GM23248 (cell line): ENCODE measurements at places on chromosomes 1 and 21.

- no peak overlapping the region for H3K27ac ChIP-seq
- H3K4me1 ChIP-seq: no peaks in the 10 kb centered on the region
- no peaks in the 10 kb centered on the region for H3K27me3 ChIP-seq
These were observed 92.1 kb upstream of the RGS18 start for GRCh38 chr1:192066202-192066601.

GRCh38 chr1:181391301-181391900, 91.9 kb upstream of the CACNA1E start:
- H3K4me1 ChIP-seq: no peaks in the 10 kb centered on the region
- H3K27me3 ChIP-seq: peaks cover 14% of the 10 kb centered on the region
- DNase-seq: no peak

DNA sequence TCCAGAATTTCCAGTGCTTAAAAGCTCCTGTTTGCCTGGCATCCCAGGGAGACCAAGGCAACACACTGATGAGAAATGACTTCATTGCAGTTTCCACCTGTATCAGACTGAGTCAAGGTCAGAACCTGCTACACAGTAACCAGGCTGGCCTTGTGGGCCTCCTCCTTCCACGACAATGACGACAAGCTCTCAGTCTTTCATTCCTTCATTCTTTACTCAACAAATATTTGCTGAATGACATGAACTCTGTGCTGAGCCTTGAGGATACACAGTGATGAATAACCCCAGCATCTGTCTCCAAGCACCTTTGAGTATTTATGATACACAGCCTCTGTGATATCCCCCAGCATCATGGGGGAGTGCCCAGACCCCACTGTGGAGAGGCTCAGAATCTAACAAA, 8.9 kb upstream of the LCE5A start:
- H3K27me3 ChIP-seq: 0 out of 2 replicates have a peak, but pooled peaks cover 3% of the 10 kb centered on the region
- H3K4me1 ChIP-seq: peaks cover 22% of the 10 kb centered on the region
- H3K27ac ChIP-seq: peak overlapping the region; percentile 65
- no peaks in the 10 kb centered on the region for H3K36me3 ChIP-seq
- H3K4me3 ChIP-seq: no peak overlapping the region
- DNase-seq: peak; percentile 76

GRCh38 chr1:44071461-44071860, 40.2 kb upstream of the SLC6A9 start:
- H3K4me3 ChIP-seq: no peak overlapping the region
- no peaks in the 10 kb centered on the region for H3K27me3 ChIP-seq
- DNase-seq: no peak

DNA sequence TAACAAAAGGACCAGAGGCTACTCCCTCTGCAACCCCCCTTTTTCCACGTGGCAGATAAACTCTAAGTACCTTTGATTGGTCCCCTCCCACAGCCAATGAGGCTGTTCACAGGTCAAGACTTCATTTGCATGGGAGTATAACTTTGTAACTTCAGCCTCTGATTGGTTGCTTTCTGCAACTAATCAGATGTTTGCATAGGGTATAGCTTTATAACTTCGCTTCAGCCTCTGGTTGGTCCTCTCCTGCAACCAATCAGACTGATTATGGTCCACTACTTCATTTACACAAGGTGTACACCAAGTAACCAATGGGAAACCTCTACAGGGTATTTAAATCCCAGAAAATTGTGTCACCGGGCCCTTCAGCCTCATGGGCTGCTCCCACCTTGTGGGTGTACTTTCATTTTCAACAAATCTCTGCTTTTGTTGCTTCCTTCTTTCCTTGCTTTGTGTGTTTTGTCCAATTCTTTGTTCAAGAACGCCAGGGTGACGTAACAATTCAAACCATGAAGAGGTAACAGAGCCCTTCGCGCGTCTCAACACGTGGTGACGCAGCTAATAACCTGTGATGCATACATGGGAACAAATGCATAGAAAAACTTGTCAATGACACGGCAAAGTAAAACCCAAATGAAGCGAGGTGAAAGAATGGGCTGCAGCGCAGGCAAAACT, 47.2 kb downstream of the VPS26C start:
- peak overlapping the region; percentile 71 for H3K27ac ChIP-seq
- peaks cover 5% of the 10 kb centered on the region; the same call in 1 of the 2 replicates for H3K4me1 ChIP-seq
- no peaks in the 10 kb centered on the region for H3K27me3 ChIP-seq
- peaks cover 19% of the 10 kb centered on the region for H3K36me3 ChIP-seq
- no peak for DNase-seq
